AG08396 (cell line): ENCODE measurements at places on chromosomes 12 and 14.

DNA sequence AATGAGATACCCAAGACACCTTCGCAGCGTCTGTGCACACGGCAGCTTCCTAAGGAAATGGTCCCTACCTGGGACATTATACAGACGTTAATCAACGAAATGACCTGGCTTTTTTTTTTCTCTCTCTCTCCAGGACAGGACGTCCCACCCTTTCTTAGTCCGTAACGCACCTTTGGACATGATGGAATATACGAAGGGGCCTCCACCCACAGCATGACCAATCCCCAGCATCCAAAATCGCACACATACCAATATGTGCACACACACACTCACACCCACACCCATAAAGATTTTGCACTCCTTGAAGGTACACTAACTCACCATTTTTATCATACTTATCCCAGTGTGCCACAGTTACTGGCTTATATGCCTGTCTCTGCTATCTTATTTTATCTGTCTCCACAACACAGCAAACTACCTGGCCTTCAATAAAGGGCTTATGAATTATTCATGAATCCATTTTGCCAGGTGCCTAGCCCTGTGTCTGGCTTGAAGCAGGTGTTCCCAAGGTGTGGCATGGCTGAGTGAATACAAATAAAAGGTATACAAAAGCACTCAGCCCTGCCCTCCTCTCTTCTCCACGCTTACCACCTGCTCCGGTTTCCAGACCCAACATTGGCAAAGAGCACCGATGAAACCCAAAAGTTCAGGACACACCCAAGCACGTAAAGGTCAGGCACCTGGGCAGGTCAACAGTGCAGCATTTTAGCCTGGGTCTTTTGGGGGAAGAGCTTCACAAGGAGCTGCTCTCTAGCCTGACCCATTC is 2.2 kb downstream of the SCNN1A start:
- DNase-seq: no peak

DNA sequence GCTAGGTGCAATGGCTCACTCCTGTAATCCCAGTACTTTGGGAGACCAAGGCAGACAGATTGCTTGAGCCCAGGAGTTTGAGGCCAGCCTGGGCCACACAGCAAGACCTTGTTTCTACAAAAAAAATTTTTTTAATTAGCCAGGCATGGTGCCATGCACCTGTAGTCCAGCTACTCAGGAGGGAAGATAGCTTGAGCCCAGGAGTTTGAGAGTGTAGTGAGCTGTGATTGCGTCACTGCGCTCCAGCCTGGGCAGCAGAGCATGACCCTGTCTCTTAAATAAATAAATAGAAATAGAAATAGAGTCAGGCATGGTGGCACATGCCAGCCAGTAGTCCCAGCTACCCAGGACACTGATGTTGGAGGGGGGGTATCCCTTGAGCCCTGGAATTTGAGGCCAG is 36.7 kb upstream of the CLIP1 start:
- no peak for DNase-seq

DNA sequence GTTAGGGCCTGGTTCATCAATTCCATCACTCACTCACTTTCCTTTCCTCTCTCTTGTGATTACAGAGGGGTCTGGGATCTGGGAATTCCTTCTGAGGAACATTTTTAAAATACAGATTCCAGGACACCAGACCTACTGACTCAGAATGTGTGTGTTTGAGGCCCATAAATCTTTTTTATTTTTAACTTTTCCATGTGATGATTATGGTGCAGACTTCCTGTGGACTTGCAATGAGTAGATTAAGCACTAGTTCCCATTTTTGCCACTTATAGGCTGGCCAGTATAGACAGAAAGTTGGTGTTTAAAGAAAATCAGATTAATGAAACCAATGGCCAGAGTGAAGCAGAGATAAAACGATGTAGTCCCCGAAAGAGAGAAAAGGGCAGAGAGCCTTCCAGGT is 28.1 kb downstream of the SLC41A2 start:
- DNase-seq: no peak

GRCh38 chr14:49641697-49642129 is 6.7 kb upstream of the DNAAF2 start:
- no peak for DNase-seq

GRCh38 chr12:84842406-84843013 is 70.1 kb downstream of the SLC6A15 start:
- peak; percentile 6 for DNase-seq
